ENCODE measurements at places on chromosomes 4 and X.

DNA sequence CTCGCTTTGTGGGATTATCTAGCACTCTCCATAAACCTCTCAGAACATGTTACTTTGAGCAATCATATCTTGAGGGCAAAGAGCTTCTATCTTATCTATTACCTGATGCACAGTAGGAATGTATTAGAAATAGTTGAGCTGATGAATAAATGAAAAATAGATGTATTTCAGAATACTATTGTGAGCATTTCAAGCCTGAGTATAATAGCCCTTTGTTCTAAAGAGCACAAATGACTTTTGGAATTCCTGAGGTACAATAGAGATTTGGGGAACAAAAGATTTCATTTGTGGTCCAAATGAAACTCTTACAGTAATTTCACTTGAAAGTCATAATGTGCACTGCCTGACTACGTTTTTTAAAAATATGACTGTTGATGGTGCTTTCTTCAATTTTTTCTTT, 159.5 kb downstream of the UGT8 start:
- DNase-seq = no peak

DNA sequence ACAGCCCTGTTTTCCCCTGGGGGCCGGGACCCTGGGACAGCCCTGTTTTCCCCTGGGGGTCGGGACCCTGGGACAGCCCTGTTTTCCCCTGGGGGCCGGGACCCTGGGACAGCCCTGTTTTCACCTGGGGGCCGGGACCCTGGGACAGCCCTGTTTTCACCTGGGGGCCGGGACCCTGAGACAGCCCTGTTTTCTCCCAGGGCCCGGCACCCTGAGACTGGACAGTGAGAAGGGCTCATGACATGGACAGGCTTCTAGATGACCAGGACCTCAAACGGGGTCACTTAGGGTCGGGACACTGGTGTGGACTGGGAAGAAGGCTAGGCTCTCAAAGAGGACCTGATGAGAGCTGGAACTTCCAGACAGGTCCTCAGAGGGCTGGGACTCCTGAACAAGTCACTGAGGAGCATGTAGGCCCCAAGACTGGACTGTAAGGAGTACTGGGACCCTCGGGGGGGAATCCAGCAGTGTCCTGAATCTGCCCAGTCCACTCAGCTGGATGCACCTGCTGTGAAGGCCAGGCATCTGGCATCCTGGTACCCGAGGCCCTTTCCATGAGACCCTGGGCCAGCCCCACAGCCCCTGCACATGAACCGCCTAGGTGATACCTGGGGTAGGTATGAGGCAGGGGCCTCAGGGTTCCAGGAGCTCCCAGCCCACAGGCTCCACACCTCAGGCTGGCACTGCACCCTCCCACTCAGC, 2.4 kb downstream of the PCGF3 start:
- no peak for DNase-seq

GRCh38 chrX:150409964-150410363, 46.8 kb downstream of the MAMLD1 start:
- DNase-seq = no peak

GRCh38 chr4:63085091-63085490, 1324.2 kb downstream of the TECRL start:
- DNase-seq = no peak

GRCh38 chr4:14844061-14844460, 158.2 kb upstream of the CPEB2 start:
- DNase-seq = no peak

GRCh38 chr4:110955748-110956147, 332.9 kb upstream of the PITX2 start:
- no peak for DNase-seq

Data from CD4-positive, alpha-beta T cell treated with Interferon alpha-2 for 1 hour (primary cell).